ENCODE measurements at places on chromosomes 7 and 10. TPM values are rescaled to one million over a fixed set of nuclear protein-coding genes. Genes with fewer than 3 reads are reported as not detected.

CFAP46 gene
- total RNA-seq = 3.0 TPM

GRCh38 chr7:22831602-22832305 is 9.1 kb upstream of the TOMM7 start:
- DNase-seq = no peak

DNA sequence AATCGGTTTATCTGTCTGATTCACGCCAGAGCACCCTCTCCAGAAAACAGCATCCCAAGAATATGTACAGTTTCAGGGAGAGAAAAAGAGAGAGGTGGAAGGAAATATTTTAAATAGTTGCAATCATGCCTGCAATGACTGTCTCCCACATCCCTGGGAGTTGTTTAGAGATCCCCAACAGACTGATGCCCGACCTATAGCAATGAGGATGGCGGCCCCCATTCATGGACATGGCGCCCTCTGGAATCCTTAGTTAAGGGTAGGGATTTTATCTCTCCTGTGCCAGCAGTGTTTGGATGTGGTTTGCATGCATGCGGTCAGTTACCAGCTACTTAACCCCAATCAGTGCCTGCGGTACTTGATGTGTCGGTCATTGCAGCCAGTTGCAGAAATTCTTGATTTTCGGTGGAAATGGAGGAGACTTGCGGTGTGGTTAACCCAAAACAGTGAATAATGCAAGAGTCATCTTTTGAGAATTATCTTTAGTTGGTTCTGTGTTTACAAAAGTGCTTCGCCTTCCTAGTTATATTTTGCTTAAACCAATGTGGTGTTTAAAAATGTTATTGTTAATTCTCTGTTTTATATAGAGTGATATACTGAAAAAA is 186.0 kb upstream of the TCF7L2 start:
- DNase-seq = no peak

- no peak for DNase-seq
Measured at GRCh38 chr10:123327450-123327849, 173.2 kb downstream of the BUB3 start.

HTR5A gene
- not detected for total RNA-seq

DNA sequence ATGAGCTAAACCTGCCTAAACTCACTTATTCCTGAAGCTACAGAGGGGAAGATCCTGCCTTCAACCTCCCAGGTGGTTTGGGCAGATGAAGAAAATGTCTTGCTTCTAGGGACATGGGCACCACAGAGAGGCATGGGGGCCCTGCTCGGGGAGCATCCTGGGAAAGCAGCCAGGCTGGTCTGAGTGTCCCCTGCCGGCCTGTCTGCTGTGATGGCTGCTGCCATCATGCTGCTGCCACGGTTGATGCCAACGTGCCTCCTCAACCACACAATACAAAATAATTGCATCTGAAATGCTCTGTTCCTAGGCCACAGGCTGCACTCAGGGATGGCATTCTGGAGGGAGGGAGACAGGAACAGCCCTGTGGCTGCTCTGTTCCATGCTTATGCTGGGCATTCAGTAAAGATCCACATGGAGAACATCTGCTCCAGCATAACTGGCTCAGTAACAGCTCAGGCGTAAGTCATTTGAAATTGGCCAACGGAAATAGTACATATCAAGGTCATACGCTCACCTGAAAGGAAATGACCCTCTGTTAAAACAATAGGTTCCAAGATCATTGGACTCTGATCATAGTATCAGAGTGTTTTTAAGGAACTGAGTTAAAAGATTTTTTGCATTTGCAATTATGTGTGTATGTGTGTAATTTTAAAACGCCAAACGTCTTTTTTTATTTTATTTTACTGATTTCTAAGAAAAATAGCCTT is 299.0 kb downstream of the TNS3 start:
- no peak for DNase-seq

ZFAND2A gene
- total RNA-seq = 24.7 TPM

CLDN15 gene
- total RNA-seq = 3.6 TPM

DNA sequence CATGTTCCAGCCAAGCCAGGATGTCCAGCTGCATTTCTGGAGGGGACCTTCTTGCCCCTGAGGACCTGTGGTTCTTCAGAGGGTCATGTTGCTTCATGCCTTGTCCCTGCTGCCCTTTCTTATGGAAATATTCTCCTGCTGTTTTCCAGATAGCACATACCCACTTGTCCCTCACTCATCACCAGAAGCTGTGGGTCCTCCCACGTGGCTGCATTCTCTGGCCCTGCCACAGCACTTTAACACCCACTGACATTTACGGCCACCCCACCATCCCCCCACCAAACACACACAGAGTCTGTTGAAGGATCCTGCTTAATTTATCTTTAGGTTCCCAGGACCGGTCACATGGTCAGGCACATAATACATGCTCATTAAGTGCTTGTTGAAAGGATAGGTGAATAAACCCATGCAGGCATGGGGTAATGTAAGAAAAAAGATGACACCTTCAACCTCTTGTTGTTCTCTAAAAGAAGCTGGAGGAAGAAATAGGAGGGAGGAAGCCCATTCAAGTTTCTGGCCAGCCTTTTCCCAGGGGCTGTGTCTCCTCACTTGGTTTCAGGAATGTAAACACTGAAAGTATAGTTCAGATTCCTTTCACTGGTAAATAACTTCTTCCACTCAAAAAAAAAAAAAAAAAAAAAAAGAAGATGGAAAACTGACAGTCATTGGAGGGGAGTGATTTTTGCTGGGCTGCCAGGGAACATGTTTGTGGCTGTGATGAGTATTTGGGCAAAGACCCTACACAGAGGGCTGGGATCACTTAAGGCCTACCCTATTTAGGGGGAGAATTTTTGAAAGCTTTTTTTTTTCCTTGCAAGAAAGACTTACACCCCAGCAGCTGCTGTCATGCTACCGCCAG is 19.8 kb upstream of the BMPER start:
- no peak for DNase-seq

GRCh38 chr10:79070081-79070605 is 1.4 kb downstream of the ZMIZ1 start:
- DNase-seq = no peak

DNA sequence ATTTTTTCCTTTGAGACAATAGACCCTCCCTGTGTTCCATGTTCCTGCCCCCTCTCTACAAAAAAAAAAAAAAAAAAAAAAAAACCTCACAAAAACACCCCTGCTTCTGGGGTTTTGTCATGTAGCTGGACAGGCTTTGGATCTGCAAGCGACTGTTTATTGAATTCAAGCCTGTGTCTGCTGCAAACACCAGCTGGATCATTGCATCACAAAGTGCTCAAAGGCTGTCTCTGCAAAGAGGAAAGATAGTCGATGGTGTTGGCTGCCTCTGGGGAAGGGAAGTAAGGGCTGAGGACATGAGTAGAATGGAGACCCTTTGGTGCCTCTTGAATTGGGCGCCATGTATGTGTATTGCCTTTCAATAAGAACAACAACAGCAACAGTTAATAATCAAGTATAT is 471.2 kb downstream of the PLXNA4 start:
- DNase-seq = no peak

- no peak for DNase-seq
Measured at GRCh38 chr10:78755877-78756455, 312.8 kb upstream of the ZMIZ1 start.

NEUROG3 gene
- total RNA-seq = not detected

- DNase-seq = no peak
Measured at GRCh38 chr7:23220690-23221305, 25.8 kb upstream of the GPNMB start.

DNA sequence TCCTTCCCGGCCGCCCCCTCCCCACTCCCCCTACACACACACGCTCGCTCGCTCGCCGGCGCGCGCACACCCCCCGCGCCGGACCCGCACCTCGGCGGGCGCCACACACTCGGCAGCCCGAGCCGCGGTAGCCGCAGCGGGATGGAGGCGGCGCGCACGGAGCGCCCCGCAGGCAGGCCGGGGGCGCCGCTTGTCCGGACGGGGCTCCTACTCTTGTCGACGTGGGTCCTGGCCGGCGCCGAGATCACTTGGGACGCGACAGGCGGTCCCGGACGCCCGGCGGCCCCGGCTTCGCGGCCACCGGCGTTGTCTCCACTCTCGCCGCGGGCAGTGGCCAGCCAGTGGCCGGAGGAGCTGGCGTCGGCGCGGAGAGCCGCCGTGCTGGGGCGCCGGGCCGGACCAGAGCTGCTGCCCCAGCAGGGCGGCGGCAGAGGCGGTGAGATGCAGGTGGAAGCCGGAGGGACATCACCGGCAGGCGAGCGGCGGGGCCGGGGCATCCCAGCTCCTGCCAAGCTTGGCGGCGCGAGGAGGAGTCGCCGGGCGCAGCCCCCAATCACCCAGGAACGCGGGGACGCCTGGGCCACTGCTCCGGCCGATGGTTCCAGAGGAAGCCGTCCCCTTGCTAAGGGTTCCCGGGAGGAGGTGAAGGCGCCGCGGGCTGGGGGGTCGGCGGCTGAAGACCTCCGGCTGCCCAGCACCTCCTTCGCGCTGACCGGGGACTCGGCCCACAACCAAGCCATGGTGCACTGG is at the start of gene SORCS3:
TSS of gene SORCS3 (plus strand) at position 104 of the 750 bp plus-strand sequence.
- no peak for DNase-seq

CYP2W1 gene
- total RNA-seq = not detected
